Right kidney (tissue), 9 donors: ENCODE measurements at places on chromosomes 5 and 9.

DNA sequence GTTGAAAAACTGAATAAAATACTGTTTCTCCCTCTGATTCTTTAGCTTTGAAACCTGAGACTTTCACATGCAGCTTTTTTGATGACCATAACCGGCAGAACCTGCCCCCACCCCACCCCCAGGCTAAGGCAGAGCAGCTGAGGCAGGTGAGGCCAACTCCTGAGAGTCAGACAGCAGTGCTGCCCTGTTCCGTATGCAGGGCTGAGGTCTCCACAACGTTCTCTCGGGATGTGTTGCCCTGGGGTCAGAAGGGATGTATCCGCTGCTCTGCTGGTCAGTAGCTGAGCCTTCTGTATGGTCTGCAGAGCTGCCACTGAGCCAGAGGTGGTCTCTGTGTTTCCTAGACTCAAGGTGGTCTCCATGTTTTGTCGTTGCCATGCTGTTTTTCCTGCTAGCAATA lies 190.5 kb downstream of the AOPEP start:
- DNase-seq = no peak

GRCh38 chr9:123048748-123049147 lies 15.3 kb downstream of the GPR21 start:
- no peak for DNase-seq

DNA sequence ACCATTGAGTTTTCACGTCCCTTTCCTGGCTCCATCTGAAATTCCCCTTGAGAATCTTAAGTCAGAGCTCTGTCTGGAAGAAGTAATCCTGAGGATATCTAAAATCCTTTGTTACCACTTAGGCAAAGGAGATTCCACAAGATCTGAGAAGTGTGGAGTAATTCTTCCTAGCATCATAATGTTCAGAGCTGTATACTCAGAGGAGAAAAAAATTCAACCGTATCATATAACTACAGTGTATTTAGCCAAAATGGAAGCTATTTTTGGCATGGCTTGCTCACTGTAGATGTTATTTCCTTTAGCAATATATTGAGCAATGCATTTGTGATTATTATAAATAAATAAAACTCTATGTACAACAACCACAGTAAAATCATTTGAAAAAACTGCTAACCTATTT lies 1858.4 kb downstream of the EFNA5 start:
- DNase-seq = no peak

GRCh38 chr9:85451680-85452079 lies 290.1 kb downstream of the AGTPBP1 start:
- no peak for DNase-seq

DNA sequence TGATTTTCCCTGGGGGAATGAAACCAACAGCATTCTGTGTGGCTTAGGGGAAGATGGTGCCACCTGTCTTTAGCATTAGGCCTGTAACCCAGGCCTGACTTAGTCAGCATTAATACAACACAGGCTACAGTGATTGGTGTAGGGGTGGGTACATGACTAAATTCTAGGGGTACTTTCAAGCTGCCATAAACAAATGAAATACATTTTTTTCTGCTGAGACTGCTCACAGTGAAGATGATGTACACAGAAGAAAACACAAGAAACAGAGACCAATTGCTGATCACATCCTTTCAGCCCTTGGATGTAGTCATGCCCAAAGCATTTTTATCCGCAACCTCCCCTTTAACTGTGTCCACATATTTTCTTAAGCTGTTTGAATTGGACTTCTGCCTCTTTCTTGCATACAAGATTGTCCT lies 527.2 kb downstream of the KCTD16 start:
- no peak for DNase-seq

GRCh38 chr5:111427762-111428161 lies 84.6 kb downstream of the STARD4 start:
- DNase-seq = no peak

DNA sequence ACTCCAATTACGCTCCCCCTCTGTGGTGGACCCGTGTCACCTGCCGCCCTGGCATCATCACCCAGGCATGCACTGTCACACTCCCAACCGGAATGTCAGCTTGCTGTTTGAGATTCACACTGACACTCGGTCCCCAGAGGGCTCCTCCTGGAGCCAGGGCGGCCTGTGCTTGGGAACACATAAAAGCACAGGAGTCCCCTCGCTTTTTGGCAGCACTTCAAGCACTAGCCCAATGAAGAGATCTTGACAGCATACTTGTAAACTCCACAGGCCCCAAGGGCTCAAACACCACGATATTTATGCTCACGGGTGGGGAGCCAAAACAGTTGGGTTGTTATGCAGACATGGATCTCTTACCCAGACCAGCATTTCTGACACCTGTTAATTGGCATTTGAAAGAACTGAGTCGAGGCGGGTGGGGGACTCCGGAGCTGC lies 90.8 kb upstream of the EGFLAM start:
- DNase-seq = peak; percentile 9

DNA sequence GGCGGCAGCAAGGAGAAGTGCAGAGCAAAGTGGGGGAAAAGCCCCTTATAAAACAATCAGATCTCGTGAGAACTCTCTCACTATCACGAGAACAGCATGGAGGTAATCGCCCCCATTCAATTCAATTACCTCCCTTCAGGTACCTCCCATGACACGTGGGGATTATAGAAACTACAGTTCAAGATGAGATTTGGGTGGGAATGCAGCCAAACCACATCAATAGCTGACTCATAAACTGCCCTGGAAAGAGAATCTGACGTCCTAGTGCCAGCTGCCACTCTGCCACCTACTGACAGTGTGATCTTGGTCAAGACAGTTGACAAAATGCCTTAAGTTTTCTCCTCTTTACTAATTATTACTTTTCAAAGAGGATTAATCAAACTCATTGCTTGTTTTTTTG lies 128.3 kb downstream of the GPBP1 start:
- DNase-seq = no peak

- no peak for DNase-seq
Measured at GRCh38 chr9:127102176-127102575, 20.3 kb downstream of the ANGPTL2 start.

- DNase-seq = no peak
Measured at GRCh38 chr9:125861405-125862058, 114.4 kb downstream of the PBX3 start.

GRCh38 chr9:26904070-26904469 lies 11.5 kb upstream of the CAAP1 start:
- DNase-seq = no peak

- DNase-seq = no peak
Measured at GRCh38 chr5:144794922-144795321, 624.2 kb downstream of the KCTD16 start.

DNA sequence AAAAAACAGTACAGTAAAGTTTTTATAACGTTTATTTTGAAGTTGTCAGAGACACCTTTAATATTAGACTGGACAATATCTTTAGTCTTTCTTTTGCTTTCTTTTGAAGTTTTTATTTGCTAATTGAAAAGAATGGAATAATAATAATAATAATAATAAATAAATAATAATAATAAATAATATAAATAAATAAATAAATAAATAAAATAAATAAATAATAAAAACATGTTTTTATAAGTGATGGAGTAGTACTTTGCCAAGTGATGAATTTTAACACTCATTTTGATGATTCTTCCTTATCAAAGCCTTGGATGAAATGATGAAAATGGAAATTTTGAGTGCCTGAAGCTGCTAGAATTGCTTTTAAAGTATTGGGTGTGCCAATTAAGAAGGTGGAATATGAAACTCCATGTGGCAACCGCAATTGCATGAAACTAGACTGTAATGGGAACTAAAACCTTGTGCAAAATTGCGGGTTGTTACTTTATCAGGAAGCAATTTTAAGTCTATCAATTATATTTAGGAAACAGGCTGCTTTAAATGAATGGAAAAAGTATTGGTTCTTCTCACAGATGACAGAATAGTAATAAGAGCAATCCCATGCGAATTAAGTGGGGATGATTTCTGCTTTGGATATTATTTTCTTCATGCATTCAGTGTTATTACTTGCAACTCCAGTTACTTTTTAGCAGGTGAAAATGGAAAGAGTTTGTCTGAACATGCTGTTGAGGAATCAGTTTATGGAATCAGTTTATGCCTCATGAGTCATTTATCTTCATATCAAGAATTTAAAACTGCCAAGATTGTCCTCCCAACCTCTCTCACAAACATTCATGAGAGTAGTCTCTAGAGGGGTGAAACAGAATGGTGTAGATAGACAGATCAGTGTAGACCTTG lies 4.6 kb downstream of the ANXA1 start:
- no peak for DNase-seq

GRCh38 chr5:124876566-124876965 lies 130.1 kb upstream of the ZNF608 start:
- DNase-seq = no peak

DNA sequence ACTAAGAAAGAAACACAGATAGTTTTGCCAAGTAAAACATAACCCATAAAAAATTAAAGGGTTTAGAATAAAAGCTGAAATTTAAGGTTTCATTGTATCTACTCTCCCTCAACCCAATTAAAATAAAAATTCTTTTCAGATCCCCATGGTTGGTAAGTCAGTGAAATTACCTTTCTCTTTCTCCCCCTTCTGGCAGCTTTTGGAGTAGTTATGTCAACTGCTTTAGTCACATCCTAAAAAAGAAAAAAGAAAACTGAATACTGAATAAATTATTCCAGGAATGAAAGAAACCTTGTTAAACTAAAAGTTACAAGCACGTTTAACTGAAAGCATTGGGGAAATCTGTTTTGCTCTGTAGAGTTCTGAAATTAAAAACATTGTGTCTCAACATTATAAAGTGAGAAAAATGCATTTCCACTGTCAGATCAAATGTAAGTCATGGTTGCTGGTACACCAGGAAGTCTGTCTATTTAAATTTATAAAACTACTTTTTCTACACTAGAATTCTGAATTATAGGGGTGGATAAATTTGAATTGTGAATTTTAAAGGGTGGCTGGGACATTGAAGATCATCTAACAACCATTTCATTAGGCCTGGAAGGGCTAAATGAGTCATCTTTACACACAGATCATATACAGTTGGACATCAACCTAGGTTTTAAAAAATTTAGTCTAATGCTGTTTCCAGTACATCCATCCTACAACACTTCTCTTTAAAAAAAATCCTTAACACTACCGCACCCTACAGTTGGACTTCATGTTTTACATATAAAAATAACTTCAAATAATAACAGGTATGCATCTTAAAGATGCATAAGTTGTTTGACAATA lies 24.7 kb downstream of the PSIP1 start:
- DNase-seq = no peak

GRCh38 chr9:5095795-5096194 lies 89.6 kb downstream of the INSL6 start:
- no peak for DNase-seq

GRCh38 chr9:7196467-7196866 lies 438.7 kb downstream of the KDM4C start:
- no peak for DNase-seq

DNA sequence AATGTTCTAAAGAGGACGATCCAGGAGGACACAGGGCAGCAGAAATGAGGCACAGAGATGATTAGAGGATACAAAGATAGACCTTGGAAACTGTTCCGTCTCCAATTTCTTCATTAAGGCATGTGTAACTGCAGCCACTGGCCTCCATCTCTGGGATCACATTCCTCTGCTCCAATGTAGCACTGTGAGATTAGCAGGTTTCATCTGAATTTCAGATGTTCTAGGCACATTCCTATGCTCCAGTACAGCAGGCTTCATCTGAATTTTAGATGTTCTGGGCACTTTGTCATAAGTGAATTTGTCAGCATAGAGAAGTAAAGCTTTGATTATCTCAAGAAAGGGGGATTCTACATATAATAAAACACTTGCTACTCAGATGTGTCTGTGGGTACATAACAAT lies 671.4 kb downstream of the MTRR start:
- no peak for DNase-seq

- DNase-seq = peak; percentile 85
Measured at GRCh38 chr9:14314929-14315874, 1.3 kb upstream of the NFIB start.

GRCh38 chr5:113387844-113388243 lies 46.9 kb downstream of the TSSK1B start:
- DNase-seq = no peak

- no peak for DNase-seq
Measured at GRCh38 chr9:136154943-136155342, 36.3 kb upstream of the TMEM250 start.

- DNase-seq = no peak
Measured at GRCh38 chr9:93107151-93107824, 11.3 kb downstream of the CARD19 start.

- no peak for DNase-seq
Measured at GRCh38 chr5:95285409-95285755, 488 bp upstream of the MCTP1 start.

DNA sequence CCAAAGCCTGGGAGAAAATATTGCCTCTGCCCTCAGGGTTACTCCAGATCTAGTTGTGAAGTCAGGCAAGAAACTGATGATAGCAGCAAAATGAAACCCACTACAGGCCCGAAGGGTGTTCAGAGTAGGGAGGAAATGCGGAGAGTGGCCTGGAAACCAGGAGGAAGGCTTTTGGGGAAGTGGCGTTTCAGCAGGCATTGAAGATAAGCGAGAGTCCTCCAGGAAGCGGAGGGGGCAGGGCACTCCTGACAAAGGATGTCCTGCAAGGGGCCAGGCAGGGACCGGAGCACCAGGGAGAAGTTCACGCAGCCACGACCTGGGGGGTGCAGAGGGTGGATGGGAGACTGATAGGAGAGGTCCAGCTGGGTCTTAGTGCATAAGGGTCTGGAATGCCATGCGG lies 7.8 kb upstream of the FOXI1 start:
- DNase-seq = no peak

DNA sequence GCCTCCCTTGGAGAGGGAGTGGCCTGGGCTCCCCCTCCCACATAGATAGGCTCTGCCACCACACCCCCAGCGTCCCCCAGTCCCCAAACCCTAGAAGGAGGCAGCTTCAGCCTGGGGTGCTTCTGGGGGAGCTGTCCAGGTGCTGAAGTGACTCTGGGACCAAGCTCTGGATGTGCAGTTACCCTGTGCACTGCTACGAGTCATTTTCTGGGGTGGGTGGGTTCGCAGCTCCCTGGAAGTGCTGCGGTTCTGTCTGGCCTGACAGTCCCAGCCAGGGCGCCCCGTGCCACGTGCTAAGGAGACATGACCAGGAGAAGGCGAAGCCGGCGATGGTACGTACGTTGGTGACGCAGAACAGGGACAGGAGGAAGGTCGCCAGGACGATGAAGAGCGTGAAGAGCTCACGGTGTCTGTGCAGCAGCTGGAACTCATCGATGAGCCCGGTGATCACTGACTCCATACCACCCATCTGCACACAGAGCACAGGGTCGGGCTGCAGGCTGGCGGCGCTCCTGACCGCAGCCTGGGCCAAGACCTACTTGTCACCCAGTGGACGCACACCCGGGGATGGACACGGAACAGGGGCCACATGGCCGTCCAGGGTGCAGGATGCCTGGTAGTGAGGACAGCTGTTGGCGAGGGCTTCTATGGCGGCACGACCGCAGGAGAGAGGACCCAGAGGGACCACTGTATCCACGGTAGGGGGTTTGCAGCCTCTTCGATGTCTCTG lies 35.7 kb downstream of the SLC6A3 start:
- DNase-seq = peak; percentile 26

DNA sequence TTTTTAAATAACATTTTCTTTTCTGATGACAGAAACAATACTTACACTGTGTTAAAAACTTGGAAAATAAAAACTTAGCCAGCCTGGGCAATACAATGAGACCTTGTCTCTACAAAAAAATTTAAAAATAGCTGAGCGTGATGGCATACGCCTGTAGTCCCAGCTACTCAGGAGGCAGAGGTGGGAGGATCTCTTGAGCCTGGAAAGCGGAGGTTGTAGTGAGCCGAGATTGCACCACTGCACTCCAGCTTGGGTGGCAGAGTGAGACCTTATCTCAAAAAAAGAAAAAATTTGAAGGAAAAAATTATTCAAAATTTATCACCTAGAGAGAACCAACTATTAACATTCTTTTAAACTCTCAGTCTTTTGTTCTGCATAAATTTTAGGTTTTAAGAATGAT lies 4.9 kb upstream of the CMYA5 start:
- DNase-seq = no peak

- DNase-seq = no peak
Measured at GRCh38 chr9:128003966-128004604, 23.3 kb upstream of the EEIG1 start.
